ENCODE measurements at places on chromosomes 4 and X.

DNA sequence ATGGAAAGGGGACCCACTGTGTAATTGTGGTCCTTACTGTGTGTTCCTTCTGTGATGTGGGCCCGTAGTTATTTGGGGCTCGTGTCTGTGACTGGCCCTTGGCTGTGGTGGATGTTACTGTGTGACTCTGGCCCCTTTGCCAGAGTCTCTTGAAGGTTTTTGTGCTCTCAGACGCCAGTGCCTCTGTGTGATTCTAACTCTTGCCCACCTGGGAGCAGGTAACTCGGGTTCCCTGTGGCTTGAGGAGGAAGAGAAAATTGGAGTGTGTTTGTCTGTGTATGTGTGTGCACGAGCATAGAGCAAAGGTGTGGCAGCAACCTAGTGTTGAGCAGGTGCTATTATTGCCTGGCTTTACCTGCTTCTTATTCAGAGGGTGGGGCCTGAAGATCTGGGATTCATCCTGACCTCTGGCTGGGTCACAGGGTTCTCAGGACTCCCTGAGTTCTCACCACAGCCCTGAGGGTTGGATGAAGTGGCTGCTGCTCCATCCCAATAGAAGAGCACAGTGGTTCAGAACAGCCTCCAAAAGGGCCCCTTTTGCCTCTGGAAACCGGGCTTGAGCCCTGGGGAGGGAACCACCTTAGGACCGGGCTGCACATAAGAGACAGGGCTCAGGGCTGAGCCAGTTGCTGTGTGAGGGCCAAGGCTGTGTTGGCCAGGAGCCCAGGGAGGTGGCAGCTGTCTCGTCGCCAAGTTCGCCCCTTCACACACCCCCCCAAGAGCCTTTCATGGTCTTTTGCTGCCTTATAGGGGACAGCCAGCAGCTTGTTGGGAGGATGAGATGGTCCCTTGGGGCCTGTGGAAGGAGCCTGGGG is 1.3 kb downstream of the RBM10 start:
- no peak for DNase-seq

DNA sequence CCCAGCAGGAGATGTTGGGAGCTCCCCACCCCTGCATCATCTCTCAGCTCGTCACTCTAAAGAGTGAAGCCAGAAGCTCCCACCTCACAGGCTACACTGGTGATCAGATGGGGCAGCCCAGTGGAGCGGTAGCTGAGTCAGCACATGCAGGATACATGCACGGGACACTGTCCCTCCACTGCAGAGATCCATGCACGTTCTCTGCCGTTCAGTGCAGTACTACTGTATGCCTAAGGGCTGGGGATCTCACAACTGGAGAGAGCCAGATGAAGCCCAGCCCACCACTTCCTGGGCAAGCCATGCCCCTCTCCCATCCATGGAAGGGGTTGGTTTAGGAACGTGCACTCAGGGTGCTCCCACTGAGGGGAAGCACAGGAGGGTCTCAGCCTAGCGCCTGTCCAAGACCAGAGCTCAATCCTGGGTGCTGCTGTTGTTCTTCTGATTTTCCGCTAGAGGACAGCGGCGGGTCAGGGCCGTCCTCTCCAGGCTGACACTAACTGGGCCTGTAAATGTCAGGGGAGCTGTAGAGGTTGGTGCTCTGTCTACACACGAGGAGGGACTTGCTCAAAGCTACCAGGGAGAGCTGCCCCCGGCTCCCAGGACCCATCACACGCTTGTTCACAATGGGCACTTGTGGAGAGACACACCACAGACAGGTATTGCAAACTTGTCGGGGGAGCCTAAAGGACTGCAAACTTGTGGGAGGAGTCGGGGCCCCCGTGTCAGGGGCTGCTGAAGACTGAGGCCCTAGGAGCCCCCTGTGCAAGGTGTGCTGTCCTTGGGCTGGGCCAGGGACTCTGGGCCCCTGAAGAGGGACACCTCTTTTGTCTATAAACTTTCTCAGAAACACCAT is 18.2 kb upstream of the ABLIM2 start:
- DNase-seq = no peak

GRCh38 chrX:23332888-23333821 is 1.5 kb upstream of the PTCHD1 start:
- no peak for DNase-seq

- DNase-seq = no peak
These were observed 104.2 kb upstream of the TLR2 start for GRCh38 chr4:153579872-153580271.

DNA sequence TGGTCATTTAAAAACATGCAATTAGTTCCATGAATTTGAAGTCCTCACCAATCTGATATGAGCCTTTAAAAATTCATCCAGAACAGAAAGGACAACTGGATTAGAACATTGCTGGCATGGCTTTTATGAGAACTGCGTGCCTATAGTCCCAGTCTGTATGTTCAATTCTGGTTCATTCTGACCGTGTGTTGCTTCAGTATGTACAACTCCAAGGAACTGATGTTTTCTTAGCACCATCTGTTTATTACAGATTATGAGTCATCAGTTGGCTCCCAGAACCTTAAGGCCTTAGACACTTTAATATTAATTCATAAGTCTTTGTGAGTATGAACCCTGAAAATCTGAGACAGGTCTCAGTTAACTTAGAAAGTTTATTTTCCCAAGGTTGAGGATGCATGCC is 115.0 kb downstream of the CEP44 start:
- no peak for DNase-seq

DNA sequence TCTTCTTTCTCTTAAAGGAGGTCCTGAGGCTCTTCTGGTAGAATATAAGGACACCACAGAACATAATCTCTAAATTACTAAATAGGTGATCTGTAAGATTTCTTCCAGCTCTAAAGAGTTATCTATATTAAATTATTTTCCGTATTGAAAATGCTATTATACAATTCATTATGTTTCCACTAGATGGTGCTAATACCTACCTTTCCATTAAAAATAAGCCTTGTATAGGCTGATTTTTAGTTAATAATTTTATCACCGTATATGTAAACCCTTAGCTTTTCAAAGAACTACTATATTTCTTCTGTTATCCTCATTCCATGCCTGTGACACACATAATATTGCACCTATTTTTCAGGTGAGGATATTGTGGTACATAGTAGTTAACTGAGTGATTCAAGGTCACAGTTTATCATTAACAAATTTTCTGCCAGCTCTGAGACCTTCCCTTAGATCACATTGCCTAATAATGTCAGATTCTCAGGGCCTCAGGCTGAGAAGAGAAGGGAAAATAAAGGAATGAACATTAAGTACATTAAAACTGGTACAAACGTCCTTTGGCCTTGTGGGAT is 138.8 kb downstream of the TEX11 start:
- no peak for DNase-seq

- DNase-seq = no peak
These were observed 36.9 kb downstream of the STOX2 start for GRCh38 chr4:183941964-183942363.

GRCh38 chr4:45030059-45030458 is 303.7 kb upstream of the GNPDA2 start:
- no peak for DNase-seq

DNA sequence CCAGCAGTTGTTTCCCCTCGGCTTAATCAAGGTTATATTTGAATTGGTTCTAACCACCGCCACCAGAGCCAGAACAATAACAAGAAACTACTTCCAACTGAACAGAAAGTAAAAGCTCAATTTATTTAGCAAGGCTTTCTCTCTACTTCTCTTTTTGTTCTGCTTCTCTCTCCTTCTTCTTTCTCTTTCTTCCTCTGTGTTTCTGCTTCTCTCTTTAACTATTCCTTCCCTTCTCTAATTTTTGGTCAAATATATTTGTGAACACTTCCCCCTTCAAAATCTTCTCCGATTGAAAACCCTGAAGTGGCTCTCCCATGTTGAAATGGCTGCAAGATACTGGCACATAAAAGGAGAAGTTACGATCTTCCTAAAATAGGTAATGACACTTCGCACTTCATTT is 1195.9 kb upstream of the PRKX start:
- no peak for DNase-seq

GRCh38 chr4:125991398-125991797 is 676.6 kb downstream of the FAT4 start:
- no peak for DNase-seq

DNA sequence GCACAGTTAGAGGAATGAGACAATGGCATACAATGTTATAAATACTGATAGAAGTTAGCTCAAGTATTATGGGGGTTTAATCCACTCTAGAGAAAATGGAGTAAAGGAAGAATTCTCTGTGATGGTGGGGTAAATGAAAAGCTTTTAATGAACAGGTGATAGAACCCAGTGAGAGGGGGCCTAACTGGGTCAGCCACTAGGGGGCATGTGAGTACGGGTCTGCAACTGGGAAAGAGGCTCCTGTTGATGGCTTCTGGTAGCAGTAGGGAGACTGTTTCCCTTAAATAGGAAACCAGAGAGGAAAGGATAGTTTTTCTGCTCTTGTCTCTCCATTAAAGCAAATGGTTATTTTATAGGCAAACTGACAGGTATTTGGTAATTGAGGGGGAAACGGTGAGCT is 132.8 kb upstream of the GPR101 start:
- DNase-seq = no peak

GRCh38 chr4:57689693-57690205 is 579.6 kb upstream of the IGFBP7 start:
- no peak for DNase-seq

- DNase-seq = no peak
These were observed 190.3 kb downstream of the DHX15 start for GRCh38 chr4:24394041-24394440.

DNA sequence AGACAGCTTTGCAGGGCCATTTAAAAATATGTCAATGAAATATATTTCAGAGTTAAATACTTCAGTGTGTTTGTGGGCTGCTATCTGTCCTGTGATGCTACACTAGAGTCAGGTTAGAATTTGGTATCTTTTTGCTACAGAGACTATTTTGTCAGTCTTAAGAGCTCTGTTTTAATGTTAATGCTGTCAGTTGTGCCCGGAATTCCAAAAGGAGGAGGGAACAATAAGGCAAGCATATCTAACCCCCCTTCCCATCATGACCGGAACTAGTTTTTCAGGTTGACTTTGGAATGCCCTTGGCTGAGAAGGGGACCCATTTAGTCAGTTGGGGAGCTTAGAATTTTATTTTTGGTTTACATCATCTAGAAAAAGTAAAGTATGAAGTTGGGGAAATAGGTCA is 34.9 kb upstream of the SLC25A4 start:
- DNase-seq = no peak

- no peak for DNase-seq
These were observed 357.8 kb upstream of the SLC7A11 start for GRCh38 chr4:138599965-138600364.

DNA sequence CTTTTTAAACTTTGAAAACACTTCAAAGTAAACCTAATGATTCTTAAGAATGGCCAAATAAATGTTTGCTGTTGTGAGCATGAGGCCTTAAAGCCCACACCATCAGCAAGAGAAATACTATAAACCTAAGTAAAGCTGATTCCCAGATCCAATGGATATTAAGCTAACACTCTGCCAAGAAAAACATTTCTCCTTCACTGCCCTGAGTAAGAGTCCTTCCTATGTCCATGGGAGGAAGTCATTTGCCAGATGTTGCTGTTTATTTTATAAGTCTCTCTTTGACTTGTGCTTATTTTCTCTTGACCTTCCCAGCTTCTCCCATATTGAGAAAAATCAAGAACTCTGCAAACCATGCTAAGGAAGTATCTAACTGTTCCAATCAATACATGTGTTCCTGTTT is 154.3 kb upstream of the EDNRA start:
- DNase-seq = no peak

- DNase-seq = no peak
These were observed 4.7 kb upstream of the NAA10 start for GRCh38 chrX:153939573-153939972.

- DNase-seq = no peak
These were observed 5.3 kb downstream of the YIPF7 start for GRCh38 chr4:44646151-44646550.

GRCh38 chr4:183164963-183165362 is 65.9 kb downstream of the WWC2 start:
- DNase-seq = no peak

DNA sequence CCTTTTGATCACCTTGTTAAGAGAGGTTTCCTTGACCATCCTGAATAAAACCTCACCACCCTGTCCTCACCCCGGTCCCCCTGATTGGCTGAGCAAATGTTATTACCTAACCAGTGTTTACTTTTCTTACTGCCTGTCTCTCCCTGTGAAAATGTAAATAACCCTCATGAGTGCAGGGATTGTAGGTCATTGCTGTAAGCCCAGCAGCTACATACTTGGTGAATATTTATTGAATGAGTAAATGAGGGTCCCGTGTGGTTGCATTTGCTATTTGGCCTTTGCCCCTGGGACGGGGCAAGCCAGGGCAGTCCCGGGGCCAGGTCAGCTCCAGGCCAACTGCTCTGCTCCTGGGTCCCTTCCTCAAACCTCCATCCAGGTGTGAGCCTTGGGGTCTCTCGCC is 55.5 kb upstream of the CLCN4 start:
- no peak for DNase-seq

DNA sequence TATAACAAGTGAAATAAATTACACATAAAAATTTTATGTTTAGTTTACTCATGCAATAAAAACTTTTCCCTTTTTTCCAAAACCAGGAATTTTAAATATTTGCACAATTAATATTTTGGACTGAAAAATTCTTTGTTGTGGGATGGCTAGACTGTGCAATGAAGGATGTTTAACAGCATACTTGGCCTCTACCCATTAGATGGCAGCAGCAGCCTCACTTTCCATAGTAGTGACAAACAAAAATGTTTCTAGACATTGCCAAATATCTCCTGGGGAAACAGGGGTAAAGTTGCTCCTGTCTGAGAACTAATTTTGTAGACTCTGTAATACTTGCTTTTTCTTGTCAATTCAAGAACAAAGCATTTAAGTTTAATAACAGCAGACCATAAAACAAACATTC is 49.8 kb downstream of the SCLT1 start:
- no peak for DNase-seq

DNA sequence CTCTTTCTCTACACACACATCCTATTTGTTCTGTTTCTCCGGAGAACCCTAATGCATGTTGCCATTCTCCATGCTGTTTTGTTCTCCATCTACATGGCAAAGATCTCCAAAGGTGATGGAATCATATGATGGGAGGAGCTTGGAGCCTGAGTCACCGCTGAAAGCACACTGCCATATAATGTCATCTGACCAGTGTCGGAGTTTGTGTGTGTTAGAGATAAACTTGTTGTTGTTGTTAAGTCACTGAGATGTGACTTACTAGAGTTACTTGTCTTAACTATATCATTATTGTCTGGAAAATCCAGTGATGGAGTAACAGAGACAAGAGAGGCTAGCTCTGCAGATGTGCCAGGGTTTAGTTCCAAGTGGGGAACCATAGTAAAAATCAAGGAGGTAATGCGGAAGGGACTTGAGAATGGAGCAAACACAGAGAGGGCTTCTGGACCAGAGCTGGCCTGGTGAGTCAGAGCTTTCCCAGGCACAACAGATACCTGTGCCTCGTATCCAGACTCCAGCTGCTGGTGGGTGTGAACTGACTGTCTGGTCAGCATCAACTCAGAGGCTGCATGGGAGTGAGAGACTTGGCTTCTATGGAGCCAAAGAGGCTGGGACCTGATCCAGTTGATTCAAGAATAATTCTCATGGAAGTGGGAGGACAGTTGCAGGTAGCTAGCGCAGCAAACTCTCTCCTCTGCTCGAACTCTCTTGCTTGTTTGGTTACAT is 30.6 kb upstream of the CCKAR start:
- no peak for DNase-seq
